Hippocampal formation (tissue), 2 donors: ENCODE measurements at places on chromosomes 2 and 18.
A peak's percentile ranks its signal among the peaks of the same experiment; 100 is the strongest.

- no peak for DNase-seq
Observed at GRCh38 chr2:129922571-129923264, 56.7 kb upstream of the RAB6C start.

DNA sequence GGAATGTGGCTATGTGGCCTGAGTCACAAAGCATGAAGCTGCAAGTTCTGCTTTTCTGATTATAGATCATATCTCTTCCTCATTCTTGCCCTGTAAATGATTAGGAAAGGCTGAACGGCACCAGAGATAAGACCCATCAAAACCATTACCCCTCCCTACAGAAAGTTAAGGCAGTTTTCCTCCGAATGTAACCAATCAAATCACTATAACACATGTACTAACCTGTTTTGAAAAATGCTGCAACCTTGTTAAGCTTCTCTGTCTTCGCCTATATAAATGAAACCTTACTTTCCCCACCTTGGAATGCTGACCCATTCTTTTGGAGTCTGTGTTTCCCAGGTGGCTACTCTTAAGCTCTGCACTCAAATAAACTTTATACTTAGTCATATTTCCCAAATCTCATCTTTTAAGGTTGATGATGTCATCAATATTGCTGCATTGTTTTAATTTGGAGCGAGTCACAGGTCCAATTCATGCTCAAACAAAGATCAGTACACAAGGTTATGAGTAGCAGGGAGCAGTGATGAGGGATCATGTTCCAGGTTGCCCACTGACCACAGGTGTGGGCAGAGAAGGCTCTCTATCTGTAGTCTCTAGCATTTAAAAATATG, 662.3 kb downstream of the IRS1 start:
- no peak for DNase-seq

- DNase-seq = peak; percentile 43
Observed at GRCh38 chr2:168699844-168700417, 102.5 kb upstream of the NOSTRIN start.

GRCh38 chr18:13284330-13285027, 65.9 kb downstream of the LDLRAD4 start:
- DNase-seq = no peak

DNA sequence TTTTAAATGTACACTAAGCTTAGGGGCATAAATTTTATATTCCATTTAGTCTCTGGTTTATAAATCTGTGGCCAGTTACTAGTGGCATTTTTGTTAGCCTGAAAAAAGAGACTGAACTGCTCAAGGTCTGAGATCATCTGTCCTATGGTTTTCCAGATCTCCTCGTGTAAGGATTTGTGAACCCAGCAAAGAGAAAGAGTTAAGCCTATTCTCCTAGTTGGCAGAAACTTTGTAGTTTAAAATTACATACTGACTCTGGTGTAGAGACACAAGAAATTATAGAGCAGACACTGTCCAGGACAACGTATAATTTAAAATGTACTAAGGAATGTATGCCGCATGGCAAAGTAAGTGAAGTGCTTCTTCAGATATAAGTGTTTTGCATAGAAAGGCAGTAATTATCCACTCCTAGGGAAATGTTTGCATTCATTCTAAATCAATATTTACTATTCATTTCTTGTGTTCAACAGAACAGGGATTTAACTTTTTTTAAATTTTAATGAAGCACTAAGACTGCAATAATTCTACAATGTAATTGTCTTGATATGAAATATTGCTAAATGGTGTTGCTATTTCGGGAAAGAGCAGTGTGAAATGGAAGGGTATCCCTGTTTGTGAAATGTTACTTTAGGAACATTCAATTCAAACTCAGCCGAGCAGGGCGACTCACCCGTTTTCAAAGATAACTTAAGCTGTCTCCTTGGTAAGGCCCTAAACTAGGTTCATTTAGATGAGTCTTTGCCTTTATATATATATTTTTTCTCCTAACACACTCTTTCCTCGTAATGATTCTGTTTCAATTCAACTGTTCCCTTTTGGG, 508.4 kb upstream of the ZEB2 start:
- DNase-seq = no peak

- no peak for DNase-seq
Observed at GRCh38 chr2:72109904-72110303, 37.8 kb downstream of the CYP26B1 start.

DNA sequence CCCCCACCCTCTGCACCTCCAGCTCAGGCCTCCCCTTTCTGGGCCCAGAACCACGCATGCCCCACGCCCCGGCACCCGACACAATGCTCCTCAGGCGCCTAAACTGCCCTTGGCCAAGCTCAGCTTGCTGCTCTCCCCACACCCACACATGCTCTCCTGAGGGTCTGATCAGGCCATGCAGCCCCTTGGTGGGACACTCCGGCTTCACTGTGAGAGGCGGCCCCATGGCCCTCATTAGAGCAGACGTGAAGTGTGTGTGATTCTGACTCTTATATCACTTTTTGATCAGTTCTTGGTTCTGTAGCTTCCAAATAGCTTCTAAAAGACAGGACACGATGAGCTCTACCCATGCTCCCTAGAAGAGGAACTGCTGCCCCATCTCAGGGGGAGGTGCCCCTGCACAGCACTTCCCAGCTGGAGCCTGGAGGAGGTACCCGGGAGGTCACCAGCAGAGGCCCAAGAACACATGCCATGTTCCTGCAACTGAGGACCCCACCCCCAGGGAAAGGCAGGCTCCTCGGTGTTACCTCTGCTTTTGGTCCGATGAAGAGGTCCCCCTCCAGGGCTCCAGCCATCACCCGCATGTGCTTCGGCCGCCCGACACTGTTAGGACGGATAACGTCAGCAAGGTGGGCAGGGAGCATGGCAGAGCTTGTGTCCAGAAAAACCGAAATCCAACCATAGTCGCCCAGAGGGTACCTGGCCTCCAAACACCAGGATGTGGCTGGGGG, 3.6 kb downstream of the ACTR1B start:
- DNase-seq = no peak

GRCh38 chr18:76953583-76954233, 131.4 kb downstream of the ZNF236 start:
- DNase-seq = peak; percentile 18

DNA sequence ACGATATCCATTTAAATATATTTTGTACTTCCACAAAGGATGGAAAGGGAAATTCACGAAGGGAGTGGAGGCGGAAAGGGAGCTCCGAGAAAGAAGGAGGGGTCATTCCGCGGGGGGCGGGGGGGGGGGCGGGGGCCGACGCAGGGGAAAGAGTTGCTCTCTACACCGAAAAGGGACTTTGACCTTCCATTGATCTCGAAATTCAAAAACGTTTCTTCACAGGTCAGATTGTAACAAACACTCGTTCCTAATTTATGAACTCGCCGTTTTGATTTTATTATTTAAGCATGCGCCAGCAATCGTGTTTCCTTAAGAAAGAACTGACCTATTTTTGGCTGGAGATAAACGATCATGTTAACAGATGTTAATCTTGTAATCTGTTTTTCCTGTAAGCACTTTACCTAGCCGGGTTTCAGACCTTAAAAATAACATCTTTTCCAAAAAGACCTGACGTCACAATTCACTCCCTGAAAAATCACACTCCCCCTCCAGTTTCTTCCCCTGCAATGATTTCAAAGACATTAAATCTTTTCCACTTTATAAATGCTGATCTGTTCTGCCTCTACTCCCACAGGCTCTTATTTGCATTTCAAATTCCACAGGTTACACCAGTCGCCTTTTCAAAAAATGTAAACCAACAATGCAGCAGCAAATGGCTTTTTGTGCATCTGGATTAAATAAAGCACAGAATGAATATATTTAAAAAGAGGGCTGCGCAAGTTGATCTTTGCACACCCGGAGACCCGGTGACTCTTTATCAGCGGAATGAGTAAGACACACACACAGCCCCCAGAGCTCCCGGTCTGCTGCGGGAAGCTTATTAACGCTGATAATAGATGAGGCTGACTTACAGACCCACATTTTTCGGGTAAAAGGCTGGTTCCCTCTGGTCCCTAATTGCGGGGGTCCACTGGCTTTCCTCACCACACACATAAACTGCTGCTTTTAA, 1.6 kb downstream of the ZNF516 start:
- no peak for DNase-seq

GRCh38 chr2:176931588-176932563, 280.7 kb upstream of the HNRNPA3 start:
- DNase-seq = no peak

GRCh38 chr2:120180066-120180465, 43.1 kb downstream of the TMEM185B start:
- no peak for DNase-seq

GRCh38 chr2:46643951-46644350, 164.6 kb downstream of the TMEM247 start:
- DNase-seq = no peak

DNA sequence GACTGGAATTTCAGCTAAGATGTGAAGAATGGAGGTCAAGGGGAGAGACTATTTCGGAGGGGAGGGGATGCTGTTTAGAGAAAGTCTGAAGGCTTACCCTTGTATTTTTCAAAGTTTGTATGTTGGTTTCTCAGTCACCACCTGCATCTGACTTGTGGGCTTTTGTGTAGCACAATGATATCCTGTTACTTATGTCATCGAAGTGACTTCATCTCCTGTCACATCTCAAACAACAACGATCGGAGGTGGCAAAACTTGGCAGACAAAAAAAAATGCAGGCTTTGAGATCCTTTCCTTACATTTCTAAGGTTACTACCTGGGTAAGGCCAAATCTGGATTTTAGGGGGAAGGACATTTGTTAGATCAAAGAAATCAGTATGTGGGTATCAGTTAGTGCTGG, 11.7 kb upstream of the CXCR4 start:
- DNase-seq = no peak

- DNase-seq = no peak
Observed at GRCh38 chr2:5692561-5693286, 540 bp downstream of the SOX11 start.

- no peak for DNase-seq
Observed at GRCh38 chr2:237271698-237272652, 142.0 kb downstream of the COL6A3 start.

GRCh38 chr2:201618744-201619662, 24.3 kb downstream of the TMEM237 start:
- no peak for DNase-seq

GRCh38 chr2:111912547-111912946, 14.1 kb downstream of the MERTK start:
- DNase-seq = no peak

DNA sequence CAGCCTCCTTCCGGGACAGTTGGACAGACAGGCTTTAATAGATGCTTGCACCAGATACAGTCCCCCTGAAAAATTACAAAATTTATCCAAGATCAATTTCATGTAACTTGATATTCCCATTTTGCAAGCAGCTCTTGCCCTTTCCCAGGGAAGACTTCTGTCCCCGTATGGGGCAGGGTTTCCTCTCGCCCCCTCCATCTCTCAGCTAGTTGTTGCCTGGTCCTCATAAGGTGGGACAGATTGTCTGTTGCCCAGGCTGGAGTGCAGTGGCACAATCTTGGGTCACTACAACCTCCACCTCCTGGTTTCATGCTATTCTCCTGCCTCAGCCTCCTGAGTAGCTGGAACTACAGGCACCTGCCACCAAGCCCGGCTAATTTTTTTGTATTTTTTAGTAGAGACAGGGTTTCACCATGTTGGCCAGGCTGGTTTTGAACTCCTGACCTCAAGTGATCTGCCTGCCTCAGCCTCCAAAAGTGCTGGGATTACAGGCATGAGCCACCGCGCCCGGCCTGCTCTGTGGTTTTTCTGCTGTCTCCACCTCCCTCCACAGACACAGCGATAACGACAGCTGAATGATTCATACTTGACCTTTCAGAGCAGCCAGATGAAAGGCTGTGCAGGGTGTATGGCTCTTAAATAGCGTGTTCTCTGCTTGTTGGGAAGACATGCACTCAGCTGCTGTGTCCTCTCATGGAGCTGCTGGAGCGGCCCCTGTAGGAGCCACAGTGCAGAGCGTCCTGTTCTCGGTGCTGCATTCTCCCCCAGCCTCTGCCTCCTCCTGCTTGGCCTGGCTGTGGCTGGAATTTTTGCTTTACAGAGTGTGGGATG, 61.4 kb downstream of the TTC39C start:
- no peak for DNase-seq

- DNase-seq = no peak
Observed at GRCh38 chr2:31004257-31004656, 134.0 kb downstream of the GALNT14 start.

DNA sequence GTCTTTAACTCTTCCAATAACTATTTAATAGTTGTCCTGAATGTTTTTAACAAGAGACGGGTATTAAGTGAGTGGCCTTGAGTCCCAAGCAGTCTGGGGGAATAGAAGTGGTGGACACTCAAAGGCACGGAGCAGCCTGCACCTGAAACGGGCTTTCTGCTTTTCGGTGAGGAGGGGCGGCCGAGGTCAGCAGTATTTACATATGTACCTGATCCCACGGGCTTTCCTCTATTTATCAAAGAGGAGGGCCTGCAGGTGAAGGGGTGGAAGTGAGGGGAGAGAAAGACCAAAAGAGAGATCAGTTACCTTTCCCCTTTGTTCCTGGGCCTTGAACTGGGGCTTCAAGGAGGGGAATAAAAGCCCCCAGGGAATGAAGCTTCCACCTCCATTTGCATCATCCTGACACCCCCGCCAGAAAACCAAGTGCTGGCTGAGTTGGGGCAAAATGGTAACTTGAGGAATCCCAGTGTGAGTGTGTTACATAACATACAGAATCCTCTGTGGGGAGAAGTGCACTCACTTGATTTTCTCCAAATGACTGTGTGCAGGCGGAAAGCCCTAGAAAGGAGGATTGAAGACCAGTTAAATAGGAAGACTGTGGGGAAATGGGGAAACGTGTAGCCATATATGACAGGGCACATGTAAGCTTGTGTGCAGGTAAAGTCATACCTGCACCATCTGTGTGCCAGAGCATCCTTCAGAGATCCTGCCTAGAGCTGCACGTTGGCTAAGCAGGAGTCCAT, 12.4 kb downstream of the POU3F3 start:
- no peak for DNase-seq

DNA sequence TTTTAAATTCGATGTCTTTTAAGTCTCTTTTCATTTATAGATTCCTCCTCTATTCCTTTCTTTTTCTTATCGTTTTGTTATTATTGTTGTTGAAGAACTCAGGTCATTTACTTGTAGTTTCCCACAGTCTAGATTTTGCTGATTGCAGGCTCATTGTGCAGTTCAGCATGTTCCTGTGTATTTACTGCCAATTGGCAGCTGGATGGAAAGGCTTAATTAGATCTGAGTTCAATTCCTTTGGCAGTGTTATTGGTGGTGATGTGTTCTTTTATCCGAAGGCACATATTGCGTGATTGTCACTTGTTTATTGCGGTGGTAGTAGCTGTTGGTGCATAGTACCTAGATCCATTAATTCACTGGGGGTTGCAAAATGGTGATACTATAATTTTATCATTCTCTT, 180.7 kb downstream of the BABAM2 start:
- DNase-seq = peak; percentile 19

- no peak for DNase-seq
Observed at GRCh38 chr2:149068996-149069888, 30.7 kb downstream of the LYPD6B start.
